ENCODE measurements at places on chromosomes 16 and 17.

GRCh38 chr17:48055531-48056245 lies 7.5 kb downstream of the NFE2L1 start:
- peak; percentile 82 for DNase-seq

DNA sequence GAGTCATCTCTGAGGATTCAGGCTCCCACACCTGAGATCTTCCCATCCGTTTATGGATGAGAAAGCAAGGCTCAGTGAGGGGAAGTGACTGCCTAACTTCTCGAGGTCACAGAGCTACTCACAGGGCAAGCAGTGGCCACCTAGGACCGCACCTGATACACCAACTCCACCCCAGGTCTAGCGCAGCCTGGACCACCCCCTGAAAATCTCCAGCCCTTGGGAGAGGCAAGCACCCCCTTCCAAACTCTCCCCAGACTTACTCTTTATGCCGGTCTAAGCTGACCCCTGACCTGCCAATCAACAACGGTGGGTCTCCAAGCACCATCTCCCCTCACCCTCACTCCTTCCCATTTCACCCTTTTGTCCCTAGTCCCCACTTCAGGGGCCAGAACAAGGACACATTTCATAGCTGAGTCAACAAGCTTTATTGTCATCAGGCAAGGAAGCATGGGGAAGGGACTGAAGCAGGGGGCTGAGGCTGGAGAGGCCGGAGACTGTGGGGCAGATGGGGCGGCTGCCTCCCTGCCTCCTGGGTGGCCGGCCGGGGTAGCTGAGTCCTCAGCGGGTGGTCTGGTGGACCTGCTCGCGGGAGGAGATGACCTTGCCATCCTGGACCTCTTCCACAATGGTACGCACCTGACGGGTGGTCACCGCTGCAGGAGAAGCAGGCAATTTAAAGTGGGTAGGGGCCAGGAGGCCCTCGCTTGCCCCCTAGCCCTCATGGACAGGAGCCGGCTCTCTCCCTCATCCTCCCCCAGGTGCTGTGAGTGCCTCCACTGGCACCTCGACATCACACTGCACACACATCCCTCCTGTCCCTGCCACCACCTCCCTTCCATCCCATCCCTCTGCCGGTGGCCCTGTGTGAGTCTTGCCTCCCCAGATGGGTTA lies 5.1 kb downstream of the KRT17 start:
- peak; percentile 97 for DNase-seq

- DNase-seq = no peak
These were observed 757.0 kb downstream of the CDH11 start for GRCh38 chr16:64364894-64365293.

DNA sequence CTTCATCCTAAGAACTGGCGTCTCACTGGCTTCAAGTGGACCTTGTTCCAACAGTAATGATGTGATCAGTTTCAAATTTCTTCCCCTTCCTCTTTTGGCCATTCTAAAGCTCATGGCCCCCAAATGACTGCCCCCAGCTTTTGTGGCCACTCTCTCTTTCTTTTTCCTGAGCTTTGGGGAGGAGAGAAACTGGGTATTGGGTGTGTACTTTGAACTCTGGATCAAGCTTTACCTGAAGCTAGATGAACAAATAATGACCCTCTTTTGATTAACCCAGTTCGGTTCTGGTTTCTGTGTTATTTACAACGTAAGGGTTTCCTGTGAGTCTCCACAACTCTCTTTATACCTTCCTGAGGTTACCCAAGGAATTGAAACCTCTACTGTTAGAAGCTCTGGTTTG lies 132.7 kb downstream of the FTO start:
- DNase-seq = no peak

GRCh38 chr16:51734220-51734619 lies 583.1 kb upstream of the SALL1 start:
- DNase-seq = no peak

DNA sequence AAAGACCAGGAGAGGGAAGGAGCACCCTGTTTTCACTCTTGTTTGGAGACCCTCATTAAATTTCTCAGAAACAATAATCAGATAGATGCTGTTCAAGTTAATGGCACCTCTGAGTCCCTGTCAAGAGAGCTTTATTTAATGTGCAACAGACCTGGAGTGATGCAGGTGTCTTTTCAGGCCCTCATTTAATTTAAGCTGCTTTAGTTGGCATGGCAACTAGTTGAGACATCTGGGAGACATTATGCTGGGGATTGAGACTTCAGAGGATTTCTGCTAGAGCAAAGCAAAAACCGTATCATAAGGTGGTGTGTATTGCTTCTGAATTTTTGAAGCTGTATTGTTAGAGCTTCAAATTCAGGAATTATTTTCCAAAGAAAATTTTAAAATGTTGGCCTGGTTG lies 108.5 kb downstream of the NLK start:
- DNase-seq = no peak
